ENCODE measurements at places on chromosomes 12 and 14.

- no peak for DNase-seq
Observed at GRCh38 chr12:98374007-98374406, 141.4 kb upstream of the TMPO start.

- DNase-seq, result no peak
Observed at GRCh38 chr14:69133206-69134125, 19.5 kb downstream of the DCAF5 start.

- no peak for DNase-seq
Observed at GRCh38 chr14:87388946-87389345, 604.0 kb downstream of the GALC start.

DNA sequence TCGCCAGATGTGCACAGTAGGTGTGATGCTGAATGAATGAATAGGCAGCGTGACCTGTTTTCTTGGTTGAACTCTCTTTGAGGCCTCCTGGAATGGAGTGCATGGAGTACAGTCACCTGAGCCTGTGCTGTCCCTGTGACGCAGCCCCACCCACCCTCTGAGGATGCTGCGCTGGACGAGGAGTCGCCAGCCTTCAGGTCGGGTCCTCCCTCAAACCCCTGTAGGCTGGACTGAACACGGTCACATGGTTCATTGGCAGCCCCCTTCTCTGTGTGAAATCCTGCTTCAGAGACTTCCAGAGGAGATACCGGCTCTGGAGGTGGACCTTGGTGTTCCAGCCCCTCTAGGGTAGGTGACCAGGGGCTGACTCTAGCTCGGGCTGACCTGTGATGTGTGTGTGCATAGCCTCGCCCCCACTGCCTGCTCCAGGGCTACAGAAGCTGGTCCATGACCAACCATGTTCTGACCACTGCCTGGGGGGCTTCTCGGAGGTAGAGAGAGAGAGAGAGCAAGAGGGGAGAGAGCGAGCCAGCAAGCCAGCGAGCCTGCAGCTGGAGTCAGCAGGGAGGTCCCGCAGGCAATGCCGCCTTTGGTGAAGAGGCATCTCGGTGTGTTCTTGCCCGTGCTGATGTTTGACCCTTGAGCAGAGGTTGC, 158.0 kb upstream of the RTL1 start:
- DNase-seq, result no peak

DNA sequence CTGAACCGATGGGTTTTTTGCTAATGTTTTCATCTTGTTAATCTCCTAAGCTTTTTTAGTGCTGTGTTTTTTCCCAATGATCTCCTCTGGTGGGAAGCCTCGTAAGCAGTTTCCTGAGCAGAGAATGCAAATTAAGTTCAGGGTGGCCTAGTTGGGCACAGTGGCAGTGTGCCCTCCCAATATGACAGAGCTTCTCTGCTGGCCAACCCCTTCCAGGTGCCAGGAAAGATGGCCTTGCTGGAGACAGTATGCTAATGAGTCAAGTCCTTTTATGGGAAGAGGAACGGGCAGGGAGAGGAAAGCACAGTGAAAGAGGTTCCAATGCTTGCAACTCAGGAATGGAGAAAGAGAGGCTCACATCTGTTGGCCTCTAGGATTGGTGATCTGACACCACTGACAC, 115.8 kb downstream of the GCH1 start:
- DNase-seq, result no peak
